ENCODE measurements at places on chromosomes 2 and 18. TPM values are rescaled to one million over a fixed set of nuclear protein-coding genes. Genes with fewer than 3 reads are reported as not detected.

The NGEF gene
- total RNA-seq: 0.44 TPM

The FBXO48 gene
- total RNA-seq: 0.29 TPM

The AQP12B gene
- not detected for total RNA-seq

The MALL gene
- total RNA-seq: 39.9 TPM

All from smooth muscle cell of trachea (primary cell).